ENCODE measurements at places on chromosomes 5 and 9.

DNA sequence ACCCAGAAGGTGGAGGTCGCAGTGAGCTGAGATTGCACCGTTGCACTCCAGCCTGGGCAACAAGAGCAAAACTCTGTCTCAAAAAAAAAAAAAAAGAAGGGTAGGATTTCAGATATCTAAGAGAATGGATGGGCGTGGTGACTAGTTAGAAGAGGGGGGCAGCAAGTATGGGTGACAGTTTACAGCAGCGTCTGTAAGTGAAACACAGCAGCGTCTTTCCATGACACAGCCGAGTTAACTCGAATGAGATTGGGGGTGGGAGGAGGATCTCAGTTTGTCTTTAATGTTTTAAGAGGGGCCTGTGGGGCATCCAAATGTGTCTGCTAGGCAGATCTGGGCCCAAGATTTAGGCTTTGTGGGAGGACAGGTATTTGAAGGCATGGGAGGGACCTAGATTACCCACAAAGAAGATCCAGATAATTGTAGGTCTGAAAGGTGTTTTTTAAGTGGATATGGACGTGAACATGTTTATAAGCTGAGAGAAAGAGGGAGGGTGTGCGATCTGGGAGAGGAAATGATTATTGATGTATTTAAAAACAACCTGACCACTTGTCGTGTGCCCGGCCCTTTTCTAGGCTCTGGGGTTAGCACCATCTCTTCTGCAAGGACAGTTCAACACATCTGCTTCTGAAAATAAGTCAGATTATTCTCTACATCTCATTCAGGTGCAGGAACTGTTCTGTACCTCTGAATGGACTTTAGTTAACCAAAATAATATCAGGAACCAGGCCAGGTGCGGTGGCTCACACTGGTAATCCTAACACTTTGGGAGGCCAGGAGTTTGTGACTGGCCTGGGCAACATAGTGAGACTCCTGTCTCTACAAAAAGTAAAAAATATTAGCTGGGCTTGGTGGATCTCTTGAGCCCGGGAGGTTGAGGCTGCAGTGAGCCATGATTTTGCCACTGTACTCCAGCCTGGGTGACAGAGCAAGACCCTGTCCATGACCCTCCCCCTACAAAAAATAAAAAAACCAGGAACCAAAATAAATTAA lies 2.5 kb downstream of the CEP78 start:
- DNase-seq = no peak

- DNase-seq = no peak
These were observed 10.7 kb upstream of the KLF9 start for GRCh38 chr9:70425192-70425591.

DNA sequence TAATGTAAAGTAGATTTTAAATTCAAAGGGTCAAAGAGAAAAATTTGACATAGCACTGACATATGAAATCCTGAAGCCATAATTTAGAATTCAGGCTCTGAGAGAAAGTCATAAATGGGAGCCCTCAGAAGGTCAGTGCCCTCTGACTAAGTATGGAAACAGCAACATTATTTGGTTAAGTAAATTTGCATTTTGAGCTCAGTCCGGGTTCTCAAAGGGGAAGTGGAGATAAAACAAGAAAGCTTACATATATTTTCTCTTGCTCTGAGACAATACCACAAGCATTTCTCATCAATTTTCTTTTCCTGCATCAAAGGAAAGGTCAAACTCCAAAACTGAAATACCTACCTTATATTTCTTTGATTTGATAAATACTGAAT lies 348.0 kb downstream of the SEMA5A start:
- no peak for DNase-seq

DNA sequence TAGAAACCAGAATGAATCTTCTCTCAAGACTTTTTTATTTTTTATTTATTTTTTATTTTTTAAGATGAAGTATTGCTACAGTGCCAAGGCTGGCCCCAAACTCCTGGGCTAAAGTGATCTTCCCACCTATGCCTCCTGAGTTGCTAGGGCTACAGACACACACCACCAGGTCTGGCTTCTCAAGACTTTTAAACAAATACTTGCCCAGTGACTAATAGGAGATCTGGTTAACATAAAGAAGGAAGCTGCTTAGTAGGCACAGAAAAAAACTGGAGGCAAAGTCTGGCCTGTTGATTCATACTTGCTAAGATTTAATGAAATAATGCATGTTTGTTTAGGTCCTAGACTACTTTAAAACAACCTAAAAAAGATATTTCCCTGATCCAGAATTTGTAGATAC lies 43.8 kb downstream of the SLC38A9 start:
- no peak for DNase-seq

DNA sequence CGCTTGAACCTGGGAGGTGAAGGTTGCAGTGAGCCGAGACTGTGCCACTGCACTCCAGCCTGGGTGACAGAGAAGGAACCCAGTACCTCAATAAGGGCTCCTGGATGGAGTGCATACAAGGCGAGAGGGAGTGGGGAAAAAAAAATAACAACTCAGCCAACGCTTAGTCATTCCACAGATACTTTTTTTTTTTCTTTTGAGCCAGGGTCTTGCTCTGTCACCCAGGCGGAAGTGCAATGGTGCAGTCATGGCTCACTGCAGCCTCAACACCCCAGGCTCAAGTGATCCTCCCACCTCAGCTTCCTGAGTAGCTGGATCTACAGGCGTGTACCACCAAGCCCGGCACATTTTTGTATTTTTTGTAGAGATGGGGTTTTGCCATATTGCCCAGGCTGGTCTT lies 59.5 kb upstream of the GGTA1 start:
- no peak for DNase-seq

GRCh38 chr9:34328500-34328986 lies 525 bp downstream of the KIF24 start:
- DNase-seq = peak; percentile 17

DNA sequence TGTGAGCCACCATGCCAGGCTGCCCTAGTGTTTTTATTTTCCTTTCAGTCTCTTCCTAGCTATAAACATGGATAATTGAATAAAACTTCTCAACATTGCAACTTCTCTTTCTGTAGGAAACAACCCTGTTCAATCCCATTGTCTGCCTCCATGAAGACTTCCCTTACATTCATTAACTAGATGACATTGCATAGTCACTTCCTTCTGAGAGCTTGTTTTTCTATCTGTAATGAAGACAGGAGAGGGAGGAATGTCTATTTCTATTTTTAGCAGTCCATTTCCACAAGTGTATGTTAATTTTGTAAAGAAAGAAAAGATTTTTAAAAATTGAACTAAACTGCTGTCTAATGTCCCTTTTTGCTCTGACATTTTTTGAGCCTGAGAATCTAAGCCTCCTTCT lies 55.6 kb upstream of the MELK start:
- no peak for DNase-seq

- no peak for DNase-seq
These were observed 28.4 kb upstream of the PITX1 start for GRCh38 chr5:135062216-135063055.

DNA sequence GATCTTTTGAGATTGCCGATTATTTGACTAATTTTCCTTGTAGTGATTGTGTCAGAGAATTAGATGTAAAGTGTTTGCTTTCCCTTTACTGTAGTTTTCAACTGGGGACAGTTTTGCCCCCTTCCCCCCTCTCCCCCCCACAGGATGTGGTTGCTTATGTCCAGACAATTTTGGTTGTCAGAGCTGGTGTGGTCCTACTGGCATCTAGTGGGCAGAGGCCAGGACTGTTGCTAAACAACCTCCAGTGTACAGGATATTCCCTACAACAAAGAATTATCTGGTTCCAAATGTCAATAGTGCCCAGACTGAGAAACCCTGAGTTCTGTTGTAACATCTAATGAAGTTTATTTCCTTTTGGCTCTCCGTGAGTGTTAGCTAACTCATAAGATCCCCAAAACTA lies 20.0 kb downstream of the TMEFF1 start:
- DNase-seq = no peak

- no peak for DNase-seq
These were observed 126.0 kb upstream of the GPR151 start for GRCh38 chr5:146641941-146642340.

DNA sequence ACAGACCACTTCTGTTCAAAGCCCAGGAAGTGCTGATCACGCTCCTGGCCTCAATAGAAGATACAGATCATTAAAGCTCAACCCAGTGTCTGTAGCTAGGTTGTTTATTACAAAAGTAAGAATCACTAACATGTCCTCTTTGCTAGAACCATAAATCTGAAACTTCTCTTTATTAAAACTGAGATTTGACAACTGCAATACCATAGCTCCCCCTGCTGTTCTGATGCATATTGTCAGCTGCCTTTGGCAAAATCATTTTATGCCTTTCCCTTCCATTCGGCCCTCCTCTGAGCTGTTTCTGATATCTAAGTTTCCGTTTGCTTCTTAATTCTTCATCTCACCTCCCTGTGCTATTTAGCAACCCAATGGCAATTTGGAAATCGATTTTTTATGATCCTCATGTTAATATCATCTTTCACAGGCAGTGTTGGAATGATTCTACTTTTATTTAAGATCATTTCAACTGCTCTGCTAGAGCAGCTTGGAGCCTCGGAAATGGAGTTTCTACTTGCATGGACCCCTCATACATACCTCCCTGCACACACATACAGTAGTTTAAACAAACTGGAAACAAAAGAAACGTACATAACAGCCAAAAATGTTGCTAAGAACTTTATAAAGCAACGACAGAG lies 998.8 kb downstream of the MAT2B start:
- DNase-seq = peak; percentile 10

- no peak for DNase-seq
These were observed 150.4 kb downstream of the GABRB2 start for GRCh38 chr5:161396171-161396570.

- DNase-seq = no peak
These were observed 19.8 kb downstream of the STRBP start for GRCh38 chr9:123248630-123249029.

DNA sequence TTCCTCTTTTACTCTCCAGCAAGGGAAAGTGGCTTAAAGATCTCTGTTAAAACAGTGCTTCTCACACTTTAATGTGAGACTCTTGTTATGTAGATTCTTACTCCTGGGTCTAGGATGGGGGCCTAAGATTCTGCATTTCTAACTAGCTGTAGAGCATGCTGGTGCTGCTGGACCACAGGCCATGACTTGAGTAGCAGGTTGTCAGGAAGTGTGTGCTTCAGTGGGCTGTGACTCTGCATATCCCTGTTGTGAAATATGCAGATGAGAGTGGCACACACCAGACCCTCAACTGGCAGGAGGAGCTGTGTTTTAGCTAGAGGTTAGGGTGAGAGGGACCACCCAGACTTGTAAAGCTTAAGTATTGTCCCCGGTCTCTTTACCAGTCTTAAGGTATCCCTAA lies 191.1 kb upstream of the DMRT1 start:
- DNase-seq = no peak

- no peak for DNase-seq
These were observed 63.0 kb downstream of the C5orf15 start for GRCh38 chr5:133905424-133905823.

DNA sequence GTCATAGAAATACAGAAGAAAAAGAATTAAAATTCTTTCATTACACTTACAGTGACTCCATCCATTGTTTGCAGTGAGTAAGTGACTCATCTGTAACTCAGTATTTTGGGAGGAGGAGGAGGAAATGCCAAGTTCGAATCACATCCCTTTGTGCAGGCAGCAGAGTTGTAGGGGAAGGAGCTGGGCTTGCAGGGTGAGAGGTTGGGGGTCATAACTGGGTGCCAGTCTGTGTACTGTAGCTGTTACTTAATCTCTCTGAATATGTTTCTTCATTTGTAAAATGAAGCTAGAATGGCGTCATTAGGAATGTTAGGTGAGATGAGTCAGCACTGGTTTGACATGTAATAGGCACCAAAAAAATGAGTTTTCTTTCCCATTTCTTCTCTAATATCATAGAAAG lies 235.7 kb upstream of the ADAMTSL1 start:
- no peak for DNase-seq

- DNase-seq = no peak
These were observed 8.8 kb upstream of the TRAF1 start for GRCh38 chr9:120935383-120935857.

DNA sequence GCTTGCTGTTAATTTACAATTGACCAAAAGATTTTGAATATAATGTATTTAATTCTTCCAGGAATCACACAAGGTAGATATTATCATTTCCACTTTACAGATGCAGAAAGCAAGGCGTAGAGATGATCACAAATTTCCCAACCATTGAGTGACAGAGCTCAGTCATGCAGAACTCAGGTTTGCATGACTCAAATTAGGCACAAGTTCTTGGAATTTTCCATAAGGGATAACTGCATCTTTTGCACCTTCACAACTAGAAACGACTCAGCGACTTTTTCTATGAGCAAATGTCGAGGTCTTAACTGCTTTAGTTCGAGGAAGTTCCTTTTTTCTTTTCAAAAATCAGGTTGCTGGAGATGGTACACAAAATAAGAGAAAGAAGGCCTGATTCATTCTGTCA lies 265.5 kb upstream of the PAPPA start:
- DNase-seq = no peak

All from HuH-7.5 (cell line).